Endothelial cell of umbilical vein (primary cell): ENCODE measurements at places on chromosomes 5 and 9. TPM values are rescaled to one million over a fixed set of nuclear protein-coding genes. Genes with fewer than 3 reads are reported as not detected.

GRCh38 chr5:105931881-105932421, 1738.8 kb downstream of the EFNA5 start:
- no peak for DNase-seq

BTNL3 gene
- total RNA-seq: not detected in 2 replicates

DNA sequence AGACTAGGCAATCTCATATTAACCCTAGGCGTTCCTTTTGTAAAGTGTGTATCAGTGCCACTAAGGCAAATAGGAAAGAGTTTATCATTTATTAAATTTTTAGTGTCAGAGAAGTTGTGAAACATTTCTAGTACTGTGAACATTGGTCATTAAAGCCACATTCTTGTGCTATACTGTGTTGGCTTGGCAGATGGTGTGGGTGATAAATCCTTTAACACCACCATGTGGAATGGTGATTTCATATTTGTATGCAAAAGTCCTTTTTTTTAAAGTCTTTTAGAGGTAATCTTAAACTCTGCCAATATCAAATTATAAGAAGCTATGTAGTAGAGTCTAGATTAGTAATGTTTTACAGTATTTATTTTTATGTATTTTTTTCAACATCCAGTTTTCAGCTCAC, 18.1 kb downstream of the SLC12A2 start:
- DNase-seq: no peak

DNA sequence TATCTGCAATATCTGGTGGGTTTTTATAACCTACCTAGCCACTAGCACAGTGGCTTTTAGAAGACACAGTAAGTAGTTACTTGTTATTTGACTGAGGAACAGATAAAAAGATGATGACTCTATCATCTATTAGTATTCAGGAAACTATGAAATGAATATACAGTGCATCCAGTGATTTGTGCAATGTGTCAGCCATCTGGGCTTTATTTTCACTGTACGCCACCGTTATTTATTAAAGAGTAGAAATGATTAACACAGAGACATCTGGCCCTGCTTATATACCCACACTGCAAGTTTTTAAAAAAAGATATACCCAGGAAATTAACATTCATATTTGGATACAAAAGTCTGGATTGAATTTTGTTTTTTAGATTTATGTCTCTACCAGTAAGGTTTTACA, 408.4 kb downstream of the PDE4D start:
- no peak for DNase-seq

PCDHGA7 gene
- total RNA-seq: 1.5 and 1.8 TPM in 2 replicates

GRCh38 chr9:120861935-120862334, 15.1 kb downstream of the PHF19 start:
- DNase-seq: no peak

- DNase-seq: no peak
These were observed 107.5 kb downstream of the NREP start for GRCh38 chr5:111649516-111649915.

DNA sequence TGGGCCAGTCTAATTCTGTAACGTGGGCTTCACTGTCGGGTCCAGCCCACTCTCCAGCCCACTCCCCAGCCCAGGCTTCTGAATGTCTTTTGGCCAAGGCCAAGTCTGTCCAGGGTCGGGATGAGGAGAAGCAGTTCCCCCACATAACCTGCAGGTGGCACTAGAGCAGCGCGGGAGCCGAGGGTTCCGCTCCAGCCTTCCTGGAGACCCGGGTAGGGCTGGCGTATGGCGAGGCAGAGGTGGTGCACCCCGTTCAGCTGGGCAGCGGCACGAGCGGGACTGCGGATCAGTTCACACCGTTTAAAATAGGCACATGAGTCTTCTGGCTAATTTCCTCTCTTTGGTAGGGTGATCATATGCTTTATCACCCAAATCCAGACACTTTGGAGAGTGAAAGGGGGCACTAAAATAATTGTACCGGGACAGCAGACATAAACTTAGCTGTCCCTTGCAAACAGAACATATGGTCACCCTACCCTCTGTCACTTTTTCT, 185.9 kb downstream of the MSX2 start:
- peak; percentile 3 for DNase-seq

GRCh38 chr5:68216245-68217046, 890 bp downstream of the PIK3R1 start:
- peak; percentile 52 for DNase-seq

DNA sequence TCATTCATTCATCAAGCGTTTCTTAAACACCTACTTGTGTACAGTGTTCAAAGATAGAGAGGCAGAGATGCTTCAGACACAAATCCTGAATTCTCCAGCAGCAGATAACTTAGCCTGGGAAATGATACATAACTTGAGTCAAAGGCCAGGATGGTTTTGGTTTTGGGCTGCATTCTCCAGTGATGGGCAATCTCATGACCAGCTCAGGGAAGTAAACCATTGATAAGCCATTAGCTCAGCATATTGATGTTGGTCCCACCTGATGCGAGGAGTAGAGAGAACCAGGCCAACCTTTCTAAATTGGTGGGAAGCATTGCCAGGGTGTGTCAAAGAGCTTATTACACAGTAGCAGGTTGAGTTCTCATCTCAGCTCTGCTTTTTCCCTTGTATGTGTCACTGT, 53.0 kb downstream of the SH3RF2 start:
- DNase-seq: no peak

GRCh38 chr5:88698290-88698689, 184.7 kb downstream of the MEF2C start:
- no peak for DNase-seq

GRCh38 chr9:115229496-115229895, 111.5 kb upstream of the TNC start:
- no peak for DNase-seq

ANKDD1B gene
- 0.65 and 0.71 TPM in 2 replicates for total RNA-seq

CACFD1 gene
- 9.7 and 9.8 TPM in 2 replicates for total RNA-seq

- no peak for DNase-seq
These were observed 31.0 kb downstream of the EFCAB9 start for GRCh38 chr5:172224996-172225395.
